ENCODE measurements at places on chromosomes 2 and 18.

- no peak for DNase-seq
Observed at GRCh38 chr2:52178845-52179244, 1146.9 kb upstream of the NRXN1 start.

- DNase-seq = no peak
Observed at GRCh38 chr2:21486445-21486844, 362.7 kb downstream of the TDRD15 start.

GRCh38 chr2:181923121-181923520 is 31.6 kb downstream of the ITPRID2 start:
- DNase-seq = no peak

DNA sequence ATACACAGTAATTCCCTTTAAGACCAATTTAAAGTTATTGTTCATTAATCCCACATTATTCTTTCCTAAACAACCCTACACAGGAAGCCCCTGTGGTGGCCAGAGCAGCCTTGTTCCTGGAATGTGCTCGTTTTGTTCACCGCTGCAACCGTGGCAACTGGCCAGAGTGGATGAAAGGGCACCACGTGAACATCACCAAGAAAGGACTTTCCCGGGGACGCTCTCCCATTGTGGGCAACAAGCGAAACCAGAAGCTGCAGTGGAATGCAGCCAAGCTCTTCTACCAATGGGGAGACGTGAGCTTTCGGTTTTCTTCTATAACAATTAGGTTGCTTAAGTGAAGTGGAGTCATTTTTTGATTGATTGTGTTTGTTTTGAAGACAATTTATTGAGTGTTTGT is 101.0 kb downstream of the UNC80 start:
- DNase-seq = peak; percentile 94

- no peak for DNase-seq
Observed at GRCh38 chr2:154827286-154827685, 128.8 kb downstream of the KCNJ3 start.

DNA sequence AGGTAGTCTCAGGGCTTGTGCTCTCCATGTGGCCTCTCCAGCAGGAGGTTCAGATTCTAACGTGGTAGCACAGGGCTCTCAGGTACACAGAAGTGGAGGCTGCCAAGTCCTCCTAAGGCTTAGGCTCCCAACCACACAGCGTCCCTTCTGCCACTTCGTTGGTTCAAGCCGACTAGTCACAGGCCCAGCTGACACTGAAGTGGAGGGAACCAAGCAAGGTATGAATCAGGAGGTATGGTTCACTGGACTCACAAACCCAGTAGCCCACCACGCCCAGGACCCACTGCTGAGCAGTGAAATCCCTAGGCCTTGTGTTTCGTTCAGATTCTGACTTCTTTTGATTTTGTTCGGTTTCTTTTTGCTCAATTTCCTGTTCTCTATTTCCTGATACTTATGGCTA is 46.0 kb upstream of the SEC11C start:
- no peak for DNase-seq

DNA sequence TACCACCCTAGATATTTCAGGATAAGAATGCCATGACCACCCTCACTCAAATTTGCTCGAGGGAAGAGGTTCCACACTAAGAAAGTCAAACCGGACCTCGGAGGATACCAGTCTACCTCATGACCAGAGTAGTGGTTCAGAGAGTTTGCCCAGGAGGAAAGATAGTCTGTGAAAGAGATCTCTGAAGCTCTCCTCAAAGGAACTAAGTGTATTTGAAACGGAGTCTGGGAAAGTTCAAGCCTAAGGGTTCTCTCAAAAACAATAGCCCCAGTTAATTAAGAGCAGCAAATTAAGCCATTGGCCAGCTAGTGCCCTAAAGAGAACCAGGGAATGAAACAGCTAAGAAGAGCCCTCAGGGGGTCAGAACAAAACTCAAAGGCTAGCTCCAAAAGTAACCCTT is 94.9 kb downstream of the SPHKAP start:
- no peak for DNase-seq

DNA sequence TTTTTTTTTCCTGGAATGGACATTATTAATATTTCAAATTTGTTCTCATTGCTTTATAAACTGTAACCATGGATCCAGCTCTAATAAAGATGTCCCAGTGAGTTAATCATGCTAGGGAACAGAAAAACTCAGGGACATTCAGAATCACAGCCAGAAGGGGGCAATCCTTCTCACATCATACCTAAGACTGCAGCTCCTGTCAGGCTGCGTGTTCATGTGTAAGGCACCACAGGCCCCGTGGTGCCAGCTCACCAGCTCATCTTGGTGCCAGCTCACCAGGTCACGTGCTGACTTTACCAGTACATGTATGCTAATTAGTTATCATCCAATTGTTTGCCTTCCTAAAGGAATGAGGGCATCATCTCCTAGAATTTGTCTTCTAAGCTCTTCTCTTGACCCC is 84.7 kb upstream of the NEDD4L start:
- peak; percentile 69 for DNase-seq

DNA sequence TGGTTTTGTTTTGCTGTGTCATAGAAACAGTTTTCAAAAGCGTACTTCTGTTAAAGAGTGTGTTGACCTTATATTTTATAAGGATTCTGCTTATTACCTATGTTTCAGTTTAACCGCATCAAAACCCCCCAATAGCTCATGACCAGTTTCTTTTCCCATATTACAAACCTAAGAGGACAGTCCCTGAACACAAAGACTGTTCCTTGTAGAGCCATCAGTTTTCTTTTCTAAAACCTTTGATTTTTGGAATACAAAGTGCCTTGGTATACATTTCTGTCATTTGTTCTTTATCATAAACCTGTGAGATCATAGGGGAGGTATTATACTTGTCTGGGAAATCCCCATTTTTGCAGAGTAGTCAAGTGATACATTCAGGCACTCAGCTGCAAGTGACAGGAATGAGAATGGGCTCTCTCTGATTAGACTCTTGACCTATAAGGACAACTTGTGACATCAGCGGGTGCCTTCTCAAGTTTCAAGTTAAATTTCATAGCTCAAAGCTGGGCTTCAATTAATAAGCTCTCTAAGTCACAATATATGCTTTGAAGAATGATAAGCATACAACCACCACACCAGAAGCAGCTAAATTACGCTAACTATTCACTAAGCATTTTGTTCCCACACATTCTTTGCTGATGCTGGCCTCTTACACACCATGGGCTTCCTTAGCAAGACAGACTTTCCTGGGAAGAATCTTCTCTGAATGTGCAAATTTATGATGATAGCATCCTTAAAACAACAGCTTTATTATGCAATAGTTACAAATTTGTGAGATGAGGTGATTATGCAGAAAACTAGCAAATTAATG is 97.5 kb upstream of the CD302 start:
- DNase-seq = no peak

DNA sequence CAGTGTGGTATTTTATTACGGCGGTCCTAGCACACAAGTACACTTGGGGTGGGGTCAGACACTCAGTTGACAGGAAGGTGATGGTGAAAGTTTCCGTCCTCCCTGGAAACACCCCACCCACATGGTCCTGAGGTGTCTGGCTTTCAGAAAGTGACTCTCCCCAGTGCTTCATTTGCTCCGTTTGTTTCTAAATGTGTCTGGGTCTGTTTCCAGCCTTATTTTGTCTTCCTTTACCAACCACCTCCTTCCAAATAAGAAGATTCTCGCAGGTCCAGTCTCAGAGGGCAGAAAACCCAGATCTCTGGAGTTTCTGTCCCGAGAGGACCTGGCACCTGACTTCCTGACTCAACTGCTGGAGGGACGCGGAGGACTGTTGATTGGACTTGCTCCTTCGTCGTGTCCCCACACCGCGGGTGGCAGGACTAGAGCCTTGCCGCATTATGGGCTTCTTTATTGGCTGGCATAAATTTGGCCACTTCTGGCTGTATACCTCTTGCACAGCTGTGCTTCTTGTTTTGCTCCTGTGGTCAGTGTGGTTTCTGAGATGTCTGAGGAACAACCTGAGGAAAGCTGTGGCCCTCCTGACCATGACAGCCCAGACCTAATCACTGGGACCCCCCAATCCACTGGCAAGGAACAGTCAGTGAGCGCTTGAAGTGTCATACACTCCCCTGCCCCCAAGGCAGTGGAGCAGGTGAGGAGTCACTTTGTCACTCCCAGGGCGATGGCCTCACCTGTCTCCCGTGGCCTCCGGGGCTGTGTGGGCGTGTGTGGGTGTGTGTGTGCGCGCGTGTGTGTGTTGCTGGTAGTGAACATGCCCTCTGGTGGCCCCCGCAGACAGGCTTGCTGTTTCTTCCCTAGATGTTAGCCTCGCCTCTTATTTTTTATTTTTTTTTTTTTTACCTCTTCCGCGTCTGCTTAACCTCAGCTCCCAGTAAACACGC is 45.6 kb downstream of the MEX3C start:
- DNase-seq = no peak

DNA sequence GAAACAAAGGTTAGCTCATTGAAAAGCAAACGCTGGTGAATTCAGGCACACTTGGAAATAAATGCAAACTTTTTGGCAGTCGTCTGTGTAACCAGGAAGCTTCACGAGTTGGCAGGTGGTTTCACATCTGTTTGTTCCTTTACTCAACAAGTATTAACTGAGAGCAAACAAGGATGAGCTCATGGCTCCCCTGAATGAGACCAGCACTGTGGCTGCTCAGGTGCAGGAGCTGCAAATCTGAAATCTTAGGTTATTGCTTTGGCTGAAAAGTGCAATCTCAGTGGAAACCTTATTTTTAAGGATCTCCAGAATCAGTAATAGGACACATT is 46.3 kb downstream of the SH3RF3 start:
- DNase-seq = no peak

DNA sequence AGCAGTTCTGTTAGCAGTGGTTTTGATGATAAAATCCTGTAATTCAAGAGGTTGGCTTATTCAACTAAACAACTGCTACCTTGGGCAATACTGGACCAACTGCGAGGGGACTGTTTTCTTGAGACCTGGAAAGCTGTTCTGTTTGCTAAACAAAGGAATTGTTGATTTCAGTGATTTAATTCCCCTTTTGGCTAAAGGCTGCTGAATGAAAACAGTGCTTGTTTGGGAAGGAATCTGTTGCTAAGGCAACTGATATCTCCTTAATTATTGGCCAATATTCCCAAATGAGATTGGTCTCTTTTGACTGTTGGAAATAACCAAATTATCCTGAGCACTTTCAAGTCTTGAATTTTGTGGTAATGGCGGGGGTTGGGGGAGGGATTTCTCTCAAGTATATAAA is 136.8 kb downstream of the CAMKMT start:
- no peak for DNase-seq

- DNase-seq = no peak
Observed at GRCh38 chr2:195552581-195552980, 104.4 kb upstream of the SLC39A10 start.

DNA sequence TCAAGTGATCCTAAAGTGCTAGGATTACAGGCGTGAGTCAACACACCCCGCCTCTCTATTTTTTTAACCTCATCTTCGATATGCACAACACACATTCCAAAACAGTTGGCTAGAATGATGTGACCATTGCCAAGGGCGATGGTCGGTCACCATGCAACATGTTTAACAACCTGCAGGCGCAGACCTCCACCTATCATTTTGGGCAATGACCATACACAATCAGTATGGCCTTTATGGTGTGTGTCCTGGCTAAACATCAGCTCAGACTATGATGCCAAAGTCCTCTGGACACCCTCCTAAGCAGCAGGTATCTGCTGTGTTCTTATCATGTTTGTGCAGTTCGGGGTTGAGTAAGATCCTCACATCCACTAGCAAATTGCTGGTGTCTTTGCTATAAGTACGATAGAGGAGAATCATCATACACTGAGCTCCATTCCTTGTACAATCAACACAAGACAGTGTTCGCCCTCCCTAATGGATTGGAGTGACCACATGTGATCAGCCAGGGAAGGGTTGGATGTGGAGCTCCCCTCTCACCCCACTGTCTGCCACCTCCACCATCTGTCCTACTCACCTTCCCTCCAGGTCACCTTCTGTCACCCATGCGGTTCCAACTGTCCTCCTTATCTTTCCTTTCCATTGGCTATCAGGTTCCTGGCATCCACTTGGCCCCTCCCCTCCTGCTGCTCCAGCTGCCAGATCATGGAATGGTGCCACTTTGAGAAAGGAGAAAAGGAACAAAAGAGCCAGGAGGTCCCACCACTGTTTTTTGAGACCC is 7.9 kb upstream of the RNF152 start:
- no peak for DNase-seq

GRCh38 chr18:37578886-37579513 is 13.4 kb upstream of the CELF4 start:
- DNase-seq = peak; percentile 28

DNA sequence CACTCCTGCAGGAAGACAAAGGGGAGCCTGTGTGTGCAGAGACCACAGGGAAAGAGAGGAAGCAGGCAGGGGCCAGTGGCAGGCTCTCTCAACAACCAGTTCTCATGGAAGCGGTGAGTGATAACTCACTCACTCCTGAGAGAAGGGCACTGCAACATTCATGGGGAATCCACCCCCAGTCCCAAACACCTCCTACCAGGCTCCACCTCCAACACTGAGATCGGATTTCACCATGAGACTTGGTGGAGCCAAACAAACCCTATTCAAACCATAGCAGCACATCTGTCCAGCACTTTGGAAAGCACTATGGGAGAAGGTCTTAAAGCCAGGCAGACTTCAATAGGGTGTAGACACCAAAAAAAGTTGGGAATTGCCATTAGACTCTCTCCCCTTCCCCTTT is 345.7 kb upstream of the SPRED2 start:
- DNase-seq = no peak

DNA sequence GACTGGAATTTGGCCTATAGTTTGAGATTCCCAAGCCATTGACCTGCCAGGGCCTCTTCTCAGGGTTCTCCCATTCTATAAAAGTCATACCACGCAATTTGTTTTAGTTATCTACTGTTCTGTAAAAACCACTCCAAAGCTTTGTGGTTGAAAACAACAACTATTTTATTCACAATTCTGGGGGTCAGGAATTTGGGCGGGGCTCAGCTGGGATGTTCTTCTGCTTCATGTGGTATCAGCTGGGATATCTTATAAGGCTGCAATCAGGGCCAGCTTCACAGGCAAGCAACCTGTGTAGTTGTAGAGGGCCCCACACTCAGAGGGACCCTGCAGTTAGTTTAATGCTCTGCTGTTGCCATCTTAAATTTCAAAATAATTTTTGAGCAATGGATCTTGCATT is 16.4 kb upstream of the NOTO start:
- no peak for DNase-seq

GRCh38 chr18:57249883-57250282 is 102.5 kb upstream of the ST8SIA3 start:
- DNase-seq = no peak

- DNase-seq = no peak
Observed at GRCh38 chr2:109062145-109062858, 66.7 kb upstream of the SH3RF3 start.

GRCh38 chr2:12935222-12935621 is 218.5 kb downstream of the TRIB2 start:
- no peak for DNase-seq

GRCh38 chr2:95353613-95354468 is 48.7 kb upstream of the FAHD2A start:
- no peak for DNase-seq

Measured in dermis microvascular lymphatic vessel endothelial cell (primary cell).